ENCODE measurements at places on chromosomes 3 and 15.

- DNase-seq: no peak
Measured at GRCh38 chr15:31579282-31579681, 252.6 kb downstream of the KLF13 start.

GRCh38 chr15:63051156-63052066 is 8.9 kb downstream of the TPM1 start:
- DNase-seq: no peak

DNA sequence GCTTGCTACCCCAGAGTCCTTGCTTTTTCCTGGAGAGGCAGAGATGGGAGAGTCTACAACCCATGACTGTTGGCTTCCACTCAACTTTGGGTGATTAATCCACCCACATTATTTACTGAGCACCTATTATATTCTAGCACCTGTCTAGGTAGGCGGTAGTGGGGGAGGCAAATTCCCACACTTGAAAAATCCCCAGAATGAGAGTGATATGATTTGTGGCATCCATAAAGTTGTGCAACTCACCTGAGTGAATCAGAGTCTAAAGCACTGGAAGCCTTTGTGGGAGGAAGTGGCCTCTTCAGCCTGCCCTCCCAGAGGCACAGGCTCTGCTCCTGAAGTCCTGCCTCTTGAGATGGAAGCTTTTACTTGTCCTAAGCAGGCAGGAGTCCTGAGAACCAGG is 40.4 kb upstream of the CTNNB1 start:
- DNase-seq: no peak

DNA sequence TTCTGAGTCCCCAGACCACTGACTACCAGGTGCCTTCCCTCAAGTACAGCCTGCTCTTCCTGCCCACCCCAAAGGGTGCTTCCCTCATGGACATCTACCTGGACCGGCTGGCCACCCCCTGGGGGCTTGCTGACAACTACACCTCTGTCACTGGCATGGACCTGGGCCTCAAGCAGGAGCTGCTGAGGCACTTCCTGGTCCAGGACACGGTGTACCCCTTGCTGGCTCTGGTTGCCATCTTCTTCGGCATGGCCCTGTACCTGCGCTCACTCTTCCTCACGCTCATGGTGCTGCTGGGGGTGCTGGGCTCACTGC is 9.3 kb downstream of the DISP2 start:
- no peak for DNase-seq

- DNase-seq: no peak
Measured at GRCh38 chr3:87121856-87122255, 105.3 kb upstream of the CHMP2B start.

GRCh38 chr15:52804526-52805081 is 14.5 kb upstream of the ONECUT1 start:
- DNase-seq: no peak

- no peak for DNase-seq
Measured at GRCh38 chr3:183892610-183893214, 8.0 kb upstream of the PARL start.

DNA sequence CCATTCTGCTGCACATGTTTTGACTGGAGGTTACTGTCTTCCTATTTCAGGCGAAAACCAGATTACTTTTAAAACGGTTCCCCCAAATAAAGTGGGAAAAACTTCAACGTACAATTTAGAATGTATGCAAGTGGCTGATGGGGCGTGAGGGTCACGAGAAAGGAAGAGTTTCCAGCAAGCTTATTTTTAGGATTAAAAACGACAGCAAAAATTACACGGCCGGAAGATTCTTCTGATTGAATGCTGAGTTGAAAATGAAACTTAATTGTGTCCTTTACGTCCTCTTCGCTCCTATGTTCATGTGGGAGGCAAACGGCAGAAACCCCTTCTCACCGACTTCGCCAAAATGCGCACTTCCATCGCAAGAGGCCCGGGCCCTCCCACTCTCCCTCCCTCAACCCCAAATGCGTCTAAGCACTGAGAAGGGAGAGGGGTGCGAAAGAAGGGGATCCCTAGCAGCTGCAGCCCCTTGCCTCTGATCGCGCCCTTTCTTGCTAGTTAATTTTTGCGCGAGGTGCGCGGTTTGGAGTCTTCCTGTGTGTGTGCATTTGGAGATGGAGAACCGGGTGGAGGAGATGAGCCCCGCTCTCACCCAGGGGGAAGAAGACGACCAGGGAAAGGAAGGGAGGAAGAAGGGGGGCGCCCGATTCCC is 656 bp downstream of the CD47 start:
- peak; percentile 54 for DNase-seq

DNA sequence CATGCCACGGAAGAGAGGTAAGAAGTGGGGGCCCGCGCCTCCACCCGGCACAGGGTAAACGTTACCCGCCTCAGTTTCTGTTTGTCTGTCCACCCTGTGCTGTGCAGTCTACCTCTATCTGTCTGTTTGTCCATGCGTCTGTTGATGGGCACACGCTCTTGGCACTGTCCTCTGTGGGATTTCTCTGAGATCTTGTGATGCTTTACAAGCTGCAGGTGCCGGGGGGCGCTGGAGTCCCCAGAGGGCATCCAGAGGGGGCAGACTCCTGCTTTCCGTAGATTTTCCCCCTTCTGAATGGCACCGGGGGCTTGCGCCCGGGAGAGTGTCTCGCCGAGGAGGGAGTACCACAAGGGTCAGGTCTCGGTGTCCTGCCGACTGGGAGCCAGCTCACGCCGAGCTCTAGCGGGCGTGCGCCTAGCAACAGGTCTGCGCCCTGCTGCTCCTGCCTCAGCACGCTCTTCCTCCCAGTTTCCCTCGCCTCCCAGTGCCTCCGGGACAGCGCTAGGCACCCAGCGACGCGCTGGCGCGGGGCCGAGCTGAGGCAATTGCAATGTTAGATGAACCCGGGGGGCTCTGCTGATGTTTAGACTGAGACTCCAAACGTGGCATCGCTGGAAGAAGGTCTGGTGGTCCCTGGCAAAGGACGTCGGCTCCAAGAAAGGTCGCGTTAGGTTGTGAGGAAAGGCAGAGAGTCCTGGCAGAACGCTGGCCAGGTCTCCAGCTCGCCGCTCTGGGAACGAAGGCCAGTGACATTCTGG is 667 bp downstream of the CEMIP start:
- DNase-seq: peak; percentile 29

- DNase-seq: no peak
Measured at GRCh38 chr15:75738014-75738646, 25.5 kb upstream of the CSPG4 start.

- DNase-seq: no peak
Measured at GRCh38 chr3:172057624-172058327, 18.4 kb downstream of the FNDC3B start.

DNA sequence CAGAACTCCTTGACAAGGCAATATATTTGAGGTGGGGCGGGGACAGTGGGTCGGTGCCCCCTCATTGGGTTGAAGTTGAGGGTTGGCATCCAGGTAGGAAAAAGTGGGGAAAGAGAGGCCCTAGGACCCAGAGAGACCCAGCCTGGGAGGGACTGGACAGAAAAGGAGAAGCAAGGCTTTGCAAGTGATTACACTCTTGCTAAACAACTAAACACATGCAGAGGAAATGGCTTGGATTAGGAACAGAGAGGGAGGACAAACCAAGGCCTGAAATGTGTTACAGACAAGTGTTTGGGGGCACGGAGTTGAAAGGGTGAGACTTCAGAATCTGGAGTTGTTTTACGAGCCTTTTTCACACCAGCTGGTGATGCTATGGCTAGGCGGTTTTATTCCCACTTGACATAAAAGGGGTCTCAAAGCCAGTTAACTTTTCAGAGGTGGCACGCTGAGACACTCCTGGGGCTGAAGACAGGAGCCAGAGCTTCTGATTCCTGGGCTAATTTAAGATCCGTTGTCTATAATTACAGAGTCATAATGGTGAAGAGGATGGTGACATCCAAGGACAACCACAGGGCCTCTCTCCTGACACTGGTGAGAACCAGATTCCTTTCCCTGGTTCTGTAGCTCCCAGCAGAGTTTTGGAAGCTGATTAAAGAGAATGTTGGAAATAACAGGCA is 7.7 kb upstream of the KCTD6 start:
- peak; percentile 15 for DNase-seq

GRCh38 chr3:35263477-35263876 is 375.8 kb upstream of the ARPP21 start:
- DNase-seq: no peak

DNA sequence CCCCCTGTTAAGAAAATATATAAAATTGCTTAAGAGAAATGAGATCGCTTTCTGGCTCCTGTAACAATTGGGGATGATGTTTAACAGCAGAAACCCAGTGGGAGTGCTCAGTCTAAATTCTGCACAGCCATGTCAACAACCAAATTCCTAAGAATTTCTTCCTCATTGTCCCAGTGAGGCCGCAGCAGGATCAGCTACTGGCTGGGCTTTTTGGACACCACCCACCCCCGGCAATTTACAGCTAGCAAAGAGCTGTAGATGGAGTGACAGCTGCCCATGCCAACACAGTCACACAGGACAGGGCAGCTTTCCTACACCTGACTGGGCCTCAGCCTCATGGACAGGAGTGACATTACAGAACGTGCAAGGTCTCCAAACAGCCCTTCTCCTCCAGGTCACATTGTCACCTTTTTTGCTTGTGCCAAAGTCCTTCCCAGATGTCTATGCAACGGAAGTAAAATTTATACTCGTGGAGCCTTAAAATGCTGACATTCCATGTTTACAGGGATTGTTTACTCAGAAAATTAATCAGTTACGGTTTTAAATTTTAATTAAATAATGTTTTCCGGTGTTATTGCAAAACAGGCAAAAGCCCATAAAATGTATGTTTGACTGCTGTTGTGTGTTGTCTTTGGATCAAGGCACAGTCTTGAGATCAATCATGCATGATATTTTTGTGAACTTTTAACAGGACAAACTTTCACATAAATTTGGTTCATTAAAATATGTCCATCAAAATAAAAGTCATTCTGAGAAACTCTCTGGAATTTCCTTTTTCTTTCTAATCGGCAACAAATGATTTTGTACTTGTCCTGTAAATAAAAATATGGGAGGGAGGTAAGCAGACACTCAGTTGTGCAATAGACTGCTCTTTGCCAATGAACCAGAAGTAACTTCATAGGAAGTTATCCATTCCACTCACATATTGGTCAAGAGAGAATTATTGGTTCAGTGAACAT is 943.2 kb downstream of the MCTP2 start:
- no peak for DNase-seq

DNA sequence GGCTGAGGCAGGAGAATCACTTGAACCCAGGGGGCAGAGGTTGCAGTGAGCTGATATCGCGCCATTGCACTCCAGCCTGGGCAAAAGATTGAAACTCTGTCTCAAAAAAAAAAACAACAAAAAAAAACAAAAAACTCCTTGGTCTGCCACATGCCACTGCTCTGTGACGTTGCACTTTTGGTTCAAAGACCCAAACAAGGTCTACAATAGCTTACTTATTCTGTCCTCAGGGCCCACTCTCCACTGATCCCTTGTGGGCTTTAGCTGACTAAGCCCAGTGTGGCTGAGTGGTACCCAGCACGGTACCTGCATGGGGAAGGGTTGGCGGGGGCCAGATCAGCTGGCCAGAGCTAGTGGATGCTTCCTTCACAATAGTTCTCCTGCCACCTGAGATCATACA is 1.8 kb downstream of the MON1A start:
- no peak for DNase-seq

GRCh38 chr3:155327430-155327829 is 33.9 kb upstream of the STRIT1 start:
- no peak for DNase-seq

DNA sequence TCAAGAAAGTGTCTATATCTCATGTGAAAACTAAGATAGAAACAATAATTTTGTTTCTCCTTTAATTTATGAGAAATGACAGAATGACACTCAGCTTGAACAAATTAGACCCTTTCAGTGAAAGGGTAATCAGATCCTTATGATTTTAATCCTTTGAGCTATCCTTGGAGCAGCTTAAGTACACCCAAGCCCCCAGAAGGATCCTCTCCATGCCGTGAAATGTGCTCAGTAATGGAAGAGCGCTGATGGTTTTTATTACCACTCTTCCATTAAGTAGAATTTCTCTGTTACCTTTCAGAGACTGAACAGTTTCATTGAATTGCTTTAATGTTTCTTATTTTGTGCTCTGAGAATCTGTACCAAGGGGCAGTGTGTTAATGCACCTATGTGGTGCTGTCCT is 54.3 kb downstream of the HMG20A start:
- DNase-seq: no peak
